ENCODE measurements at places on chromosomes 11 and 22. TPM values are rescaled to one million over a fixed set of nuclear protein-coding genes. Genes with fewer than 3 reads are reported as not detected.

The CARNS1 gene
- 73.3 TPM for polyA plus RNA-seq

DNA sequence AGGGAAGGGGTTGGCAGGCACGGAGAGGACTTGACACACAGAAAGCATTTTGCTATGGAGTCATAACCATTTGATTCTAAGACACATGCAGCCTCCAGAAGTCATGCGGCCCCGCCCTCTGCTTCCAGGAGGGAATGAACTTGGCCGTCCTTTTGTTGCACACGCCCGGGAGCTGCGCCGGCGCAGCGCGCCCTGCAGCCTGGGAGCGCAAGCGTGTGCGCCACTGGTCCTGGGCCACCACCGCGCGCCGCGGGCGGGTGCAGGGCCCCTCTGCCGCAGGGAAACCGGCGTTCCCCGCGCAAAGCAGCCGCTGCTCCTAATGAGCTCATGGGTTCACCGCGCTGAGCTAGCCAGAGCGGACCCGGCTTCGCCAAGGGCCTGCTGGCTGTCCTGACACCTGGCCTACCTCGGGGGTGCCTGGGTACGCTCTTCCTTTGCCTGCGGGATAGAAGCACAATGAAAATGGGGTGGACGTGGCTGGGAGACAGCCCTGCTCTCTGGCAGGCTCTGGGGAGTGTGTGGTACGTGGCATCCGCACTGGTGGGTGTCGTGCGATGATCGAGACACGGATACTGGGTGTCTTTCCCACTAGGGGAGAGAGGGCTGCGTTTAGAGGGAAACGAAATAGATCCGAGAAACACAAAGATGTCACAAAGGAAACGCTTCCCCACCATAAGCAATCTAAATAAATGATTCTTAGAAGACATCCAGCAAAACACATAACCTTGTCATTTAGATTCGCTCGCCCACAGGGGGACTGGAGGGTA is 669 bp downstream of the MICAL3 start:
- no peak for DNase-seq

DNA sequence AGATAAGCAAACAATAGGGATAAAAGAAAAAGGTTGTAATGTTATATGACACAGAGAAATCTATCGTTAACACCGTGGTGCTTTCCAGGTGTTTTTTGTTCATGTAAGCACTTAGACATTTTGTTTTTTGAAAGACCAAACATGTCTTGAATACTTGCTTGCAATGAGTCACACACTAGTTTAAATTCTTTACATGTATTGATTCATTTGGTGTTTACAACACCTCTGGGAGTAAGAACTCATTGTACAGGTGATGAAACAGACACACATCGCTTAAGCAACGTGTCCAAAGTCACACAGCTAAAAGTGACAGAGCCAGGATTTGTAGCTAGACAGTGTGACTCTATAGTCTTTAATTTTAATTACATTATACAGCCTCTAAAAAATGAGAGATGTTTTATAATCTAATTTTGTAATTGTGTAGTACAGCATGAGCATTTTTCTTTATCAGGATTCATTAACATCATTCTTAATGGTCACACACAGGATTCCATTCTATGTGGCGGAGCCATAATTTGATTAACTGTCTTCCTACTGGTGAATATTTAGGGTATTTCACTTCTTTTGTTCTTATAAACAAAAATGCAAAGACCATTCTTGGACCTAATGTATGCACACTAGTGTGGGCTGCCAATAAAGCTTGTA is 148.8 kb downstream of the DBX1 start:
- no peak for DNase-seq

DNA sequence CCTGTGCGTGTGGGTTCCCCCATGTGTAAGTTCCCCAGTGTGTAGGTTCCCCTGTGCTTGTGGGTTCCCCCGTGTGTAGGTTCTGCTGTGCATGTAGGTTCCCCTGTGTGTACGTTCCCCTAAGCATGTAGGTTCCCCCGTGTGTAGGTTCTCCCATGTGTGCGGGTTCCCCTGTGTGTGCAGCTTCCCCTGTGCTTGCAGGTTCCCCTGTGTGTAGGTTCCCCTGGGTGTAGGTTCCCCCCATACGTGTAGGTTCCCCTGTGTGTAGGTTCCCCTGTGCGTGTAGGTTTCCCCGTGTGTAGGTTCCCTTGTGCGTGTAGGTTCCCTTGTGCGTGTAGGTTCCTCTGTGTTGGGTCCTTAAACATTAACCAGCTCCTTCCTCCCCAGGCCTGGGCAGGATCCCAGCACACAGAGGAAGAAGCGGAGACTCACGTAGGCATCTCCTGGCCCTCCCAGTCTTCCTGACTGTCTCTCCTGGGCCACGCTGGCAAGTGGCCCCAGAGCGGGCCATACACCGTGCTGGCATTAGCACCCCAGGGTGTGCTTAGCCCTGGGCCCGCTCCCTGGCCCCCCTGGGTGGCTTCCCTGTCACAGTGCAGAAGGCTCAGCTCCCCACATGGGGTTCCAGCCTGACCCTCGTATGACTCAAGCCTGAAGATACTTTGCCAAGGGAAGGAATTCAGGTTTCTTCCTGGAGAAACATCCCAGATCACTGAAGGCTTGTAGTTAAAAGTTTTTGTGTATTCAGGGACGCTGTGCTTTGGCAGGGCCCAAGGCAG is 2.8 kb upstream of the GRAMD4 start:
- DNase-seq, result no peak

- no peak for DNase-seq
Observed at GRCh38 chr11:32115446-32115845, 24.6 kb downstream of the RCN1 start.

GRCh38 chr22:44211946-44212930 is 31.5 kb downstream of the PARVG start:
- DNase-seq, result no peak
